Transverse colon (tissue), 4 donors: ENCODE measurements at places on chromosomes 11 and 22. TPM values are rescaled to one million over a fixed set of nuclear protein-coding genes. Genes with fewer than 3 reads are reported as not detected.

The BDNF gene
- total RNA-seq: not detected

The SCT gene
- total RNA-seq: not detected

The KCNA4 gene
- not detected for total RNA-seq

The CCDC86 gene
- 1.9 TPM for total RNA-seq

DNA sequence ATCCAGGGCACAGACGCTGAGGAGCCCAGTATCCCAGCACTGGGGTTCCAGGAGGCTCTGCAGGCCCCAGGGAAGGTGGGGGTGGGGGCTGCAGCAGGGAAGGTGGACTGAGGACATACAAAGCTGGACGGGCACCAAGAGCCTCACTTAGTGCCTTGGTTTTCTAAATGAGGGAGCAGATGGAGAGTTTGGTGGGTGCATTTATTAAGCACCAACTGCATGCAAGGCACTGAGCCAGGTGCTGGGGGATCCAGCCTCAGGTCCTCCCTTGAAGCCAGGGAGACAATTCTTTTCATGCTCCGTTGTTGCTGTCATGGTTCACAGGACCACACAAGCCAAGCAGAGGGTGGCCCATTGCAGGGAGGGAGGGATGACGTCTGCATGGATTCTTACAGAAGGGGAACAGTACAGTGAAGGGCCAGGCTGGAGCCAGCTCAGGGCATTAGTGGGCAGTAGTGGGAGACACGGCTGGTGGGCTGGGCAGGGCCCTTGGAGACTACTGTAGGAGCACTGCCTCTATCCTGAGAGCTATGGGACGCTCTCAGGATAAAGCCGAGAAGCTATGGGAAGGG, 65.0 kb downstream of the MACROD1 start:
- no peaks in the 10 kb centered on the region for H3K36me3 ChIP-seq
- no peak overlapping the region for H3K4me3 ChIP-seq
- H3K27ac ChIP-seq: no peak overlapping the region
- no peaks in the 10 kb centered on the region for H3K27me3 ChIP-seq
- no peak for DNase-seq
- H3K4me1 ChIP-seq: peaks cover 2% of the 10 kb centered on the region

GRCh38 chr11:130865774-130866114, 50.5 kb downstream of the SNX19 start:
- DNase-seq: no peak
- peaks cover 7% of the 10 kb centered on the region for H3K4me1 ChIP-seq
- no peaks in the 10 kb centered on the region for H3K36me3 ChIP-seq
- H3K4me3 ChIP-seq: no peak overlapping the region
- no peaks in the 10 kb centered on the region for H3K27me3 ChIP-seq

The AMBRA1 gene
- 45.1 TPM for total RNA-seq

The MAPK8IP2 gene
- 1.4 TPM for total RNA-seq

The CDC45 gene
- total RNA-seq: 1.1 TPM

- H3K36me3 ChIP-seq: no peaks in the 10 kb centered on the region
- no peak overlapping the region for H3K27ac ChIP-seq
- H3K27me3 ChIP-seq: no peaks in the 10 kb centered on the region
- no peak for DNase-seq
Observed at GRCh38 chr11:109853156-109853776, 239.9 kb upstream of the ZC3H12C start.

The MFRP gene
- not detected for total RNA-seq

The MS4A4A gene
- 7.6 TPM for total RNA-seq

- no peaks in the 10 kb centered on the region for H3K4me1 ChIP-seq
- H3K4me3 ChIP-seq: no peak overlapping the region
- no peaks in the 10 kb centered on the region for H3K27me3 ChIP-seq
- DNase-seq: no peak
- H3K27ac ChIP-seq: no peak overlapping the region
Observed at GRCh38 chr11:18890615-18891014, 48.6 kb downstream of the MRGPRX1 start.

- no peak for DNase-seq
- no peak overlapping the region for H3K27ac ChIP-seq
- peaks cover 36% of the 10 kb centered on the region for H3K4me1 ChIP-seq
- H3K36me3 ChIP-seq: no peaks in the 10 kb centered on the region
Observed at GRCh38 chr11:59141191-59141590, 1.5 kb upstream of the FAM111A start.

DNA sequence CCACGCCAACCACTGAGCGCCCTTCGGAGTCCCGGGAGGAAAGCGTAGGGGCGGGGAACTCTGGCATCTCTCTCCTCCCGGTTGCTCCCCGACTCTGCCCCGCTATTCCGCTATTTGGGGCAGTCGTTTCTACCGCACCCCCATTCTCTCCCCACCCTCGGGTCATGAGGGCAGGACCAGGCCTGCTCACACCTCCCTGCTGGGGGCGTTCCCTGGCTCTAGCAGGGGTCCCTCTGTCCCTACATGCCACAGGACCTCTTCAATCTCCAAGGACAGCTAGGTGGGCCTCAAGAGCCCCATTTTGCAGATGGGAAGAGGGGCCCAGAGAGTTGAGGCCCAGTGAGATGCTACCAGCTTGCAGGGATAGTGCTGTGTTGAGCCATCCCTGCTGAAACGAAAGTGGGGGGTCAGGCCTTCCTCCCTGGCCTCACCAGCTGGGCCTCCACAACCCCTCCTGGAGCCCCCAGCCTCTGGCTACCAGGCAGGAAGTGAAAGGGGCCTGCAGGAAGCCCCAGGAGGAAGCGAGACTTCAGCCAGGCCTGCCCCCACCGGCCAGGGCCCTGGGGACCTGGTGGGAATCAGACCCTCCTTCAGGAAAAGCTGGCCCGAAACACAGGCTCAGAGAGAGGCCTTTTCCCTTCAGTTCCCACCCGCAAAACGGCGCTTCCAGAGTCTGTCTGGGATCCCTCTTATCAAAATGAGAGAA, 5.5 kb upstream of the SHISA8 start:
- H3K4me3 ChIP-seq: no peak overlapping the region
- peak overlapping the region; percentile 54 for H3K27ac ChIP-seq
- H3K36me3 ChIP-seq: no peaks in the 10 kb centered on the region
- peak; percentile 44 for DNase-seq

GRCh38 chr11:12840871-12841660, 166.8 kb downstream of the TEAD1 start:
- H3K36me3 ChIP-seq: no peaks in the 10 kb centered on the region
- H3K4me3 ChIP-seq: no peak overlapping the region
- no peak for DNase-seq
- no peaks in the 10 kb centered on the region for H3K27me3 ChIP-seq

The NUDT8 gene
- total RNA-seq: 68.5 TPM

The UBXN1 gene
- 129 TPM for total RNA-seq

The MYRF gene
- 10.2 TPM for total RNA-seq

GRCh38 chr11:73372375-73372993, 3.7 kb upstream of the RELT start:
- H3K27ac ChIP-seq: no peak overlapping the region
- H3K4me3 ChIP-seq: no peak overlapping the region
- DNase-seq: no peak
- H3K36me3 ChIP-seq: no peaks in the 10 kb centered on the region

The SLN gene
- total RNA-seq: 0.96 TPM

The TRIM66 gene
- 11.7 TPM for total RNA-seq
